ENCODE measurements at places on chromosomes 11 and 22.

DNA sequence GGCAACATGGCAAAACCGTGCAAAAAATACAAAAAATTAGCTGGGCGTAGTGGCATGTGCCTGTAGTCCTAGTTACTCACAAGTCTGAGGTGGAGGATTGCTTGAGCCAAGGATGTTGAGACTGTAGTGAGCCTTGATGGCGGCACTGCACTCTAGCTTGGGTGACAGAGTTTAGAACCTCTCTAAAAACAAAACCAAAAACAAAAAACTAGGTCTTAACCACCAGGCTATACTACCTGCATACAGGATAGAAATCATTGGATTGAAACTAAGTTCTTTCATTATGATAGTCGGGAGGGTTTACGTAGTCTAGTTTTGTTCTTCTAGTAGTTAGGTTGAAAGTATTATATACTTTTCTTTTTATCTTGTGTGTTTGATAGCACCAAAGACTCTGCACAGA is 5.8 kb downstream of the RNF214 start:
- no peak for DNase-seq

GRCh38 chr11:87092159-87092558 is 54.4 kb downstream of the TMEM135 start:
- no peak for DNase-seq

- no peak for DNase-seq
Measured at GRCh38 chr11:16893456-16894066, 120.7 kb downstream of the PLEKHA7 start.

- DNase-seq: no peak
Measured at GRCh38 chr11:45388472-45388871, 102.3 kb upstream of the SYT13 start.

DNA sequence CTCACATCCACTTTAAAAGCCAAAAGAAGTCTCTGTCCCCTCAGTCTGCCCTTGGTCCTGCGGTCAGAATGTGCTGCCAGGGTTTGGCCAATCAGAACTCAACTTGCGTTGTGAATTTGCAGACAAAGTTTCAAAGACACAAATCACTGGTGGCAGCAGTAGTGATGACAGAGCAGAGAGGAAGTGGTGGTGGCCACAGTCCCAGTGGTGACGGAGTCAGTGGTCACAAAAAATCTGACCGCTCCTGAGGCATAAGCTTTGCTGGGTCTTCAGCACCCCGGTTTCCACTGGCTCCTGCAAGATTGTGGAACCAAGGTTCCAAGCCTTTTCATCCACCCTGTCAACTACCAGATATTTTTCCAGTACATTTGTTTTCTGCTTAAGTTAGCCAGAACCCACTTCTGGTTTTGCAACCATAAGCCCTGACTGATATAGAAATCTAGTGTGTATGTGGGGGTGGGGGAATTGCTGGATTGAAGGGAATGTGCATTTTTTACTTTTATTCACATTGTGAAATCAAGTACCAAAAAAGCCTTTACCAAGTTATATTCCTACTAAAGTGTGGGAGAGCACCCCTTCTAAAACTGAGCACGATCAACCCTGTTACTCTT is 112.3 kb downstream of the TMPRSS5 start:
- no peak for DNase-seq

- no peak for DNase-seq
Measured at GRCh38 chr11:126438691-126439090, 83.2 kb downstream of the ST3GAL4 start.
